ENCODE measurements at places on chromosomes 5 and 9.

- no peak for DNase-seq
These were observed 73.7 kb upstream of the IQGAP2 start for GRCh38 chr5:76329346-76329745.

DNA sequence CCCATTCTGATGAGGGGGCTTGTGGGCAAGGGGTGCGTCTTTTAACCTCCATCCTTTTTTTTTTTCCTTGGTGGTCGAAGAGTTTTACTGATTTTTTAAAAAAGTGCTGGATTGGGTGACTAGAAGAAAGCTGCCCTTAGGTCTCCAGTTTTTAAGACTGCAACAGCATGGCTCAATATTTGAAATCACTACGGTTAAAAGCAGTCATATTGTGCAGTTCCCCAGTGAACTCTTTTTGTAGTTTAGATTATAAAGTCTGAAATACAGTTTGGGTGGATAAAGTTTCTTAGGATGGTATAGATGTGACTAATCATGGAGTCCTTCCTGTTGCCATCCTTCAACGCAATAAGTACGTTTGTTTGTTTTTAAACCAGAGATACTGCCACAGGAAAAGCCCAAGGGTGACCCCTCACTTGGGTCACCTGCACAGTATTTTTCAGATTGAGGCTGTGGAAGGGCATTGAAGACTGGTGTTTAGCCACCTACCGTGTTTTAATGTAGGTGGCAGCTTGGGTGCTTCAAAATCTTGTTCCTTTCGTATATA is 520 bp upstream of the DHFR start:
- peak; percentile 54 for DNase-seq

GRCh38 chr5:62144401-62145022 is 161.5 kb upstream of the KIF2A start:
- DNase-seq = peak; percentile 46

- no peak for DNase-seq
These were observed 14.8 kb downstream of the ENHO start for GRCh38 chr9:34507966-34508365.

DNA sequence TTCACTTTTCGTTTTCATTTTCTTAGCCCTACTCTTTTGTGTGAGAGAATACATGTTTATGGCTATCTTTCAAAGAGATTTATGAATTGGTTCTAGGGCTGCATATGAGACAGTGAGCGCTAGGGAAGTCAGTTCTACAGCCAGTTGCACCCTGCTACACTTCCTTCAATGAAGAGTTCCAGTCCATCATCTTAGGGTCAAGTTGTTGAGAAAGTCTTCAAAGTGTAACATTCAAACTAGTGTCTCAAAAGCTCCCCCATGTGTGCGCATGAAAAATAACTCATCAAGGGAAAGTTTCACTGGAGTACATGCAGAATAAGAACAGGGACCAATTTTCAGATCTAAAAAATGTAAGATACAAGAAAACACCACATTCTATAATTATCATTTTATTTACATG is 317.2 kb downstream of the DEPDC1B start:
- peak; percentile 21 for DNase-seq

DNA sequence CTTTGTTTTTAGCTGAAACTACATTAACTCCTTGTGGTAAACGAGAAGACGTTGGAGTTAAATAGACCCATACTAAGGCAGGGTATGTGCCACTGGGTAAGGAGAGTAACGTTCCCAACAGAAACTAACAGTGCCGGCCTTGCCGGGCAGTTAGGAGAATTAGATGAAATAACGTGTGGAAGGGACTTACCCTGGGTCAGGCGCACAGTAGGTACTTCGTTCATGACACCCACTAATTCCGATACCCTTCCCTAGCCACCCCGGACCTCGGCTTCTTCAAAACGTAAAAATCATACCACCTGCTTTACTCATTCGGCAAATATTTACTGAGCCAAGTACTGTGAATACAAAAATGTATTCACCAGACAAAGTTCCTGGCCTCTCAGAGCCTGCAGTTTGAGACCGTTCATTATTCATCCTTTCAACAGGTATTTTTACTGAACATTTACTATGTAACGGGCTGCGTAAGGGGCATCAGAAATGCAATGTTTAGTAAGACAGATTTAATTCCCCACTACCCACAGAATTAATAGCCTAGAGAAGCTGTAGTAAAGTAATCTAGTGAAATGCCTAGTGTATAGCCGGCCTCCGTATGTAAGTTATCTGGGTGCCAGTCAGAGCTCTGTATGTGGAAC is 3.2 kb upstream of the SMIM23 start:
- DNase-seq = no peak

GRCh38 chr9:257957-258356 is 43.3 kb downstream of the DOCK8 start:
- DNase-seq = no peak

- DNase-seq = no peak
These were observed 133.9 kb downstream of the MUSK start for GRCh38 chr9:110802416-110803035.

DNA sequence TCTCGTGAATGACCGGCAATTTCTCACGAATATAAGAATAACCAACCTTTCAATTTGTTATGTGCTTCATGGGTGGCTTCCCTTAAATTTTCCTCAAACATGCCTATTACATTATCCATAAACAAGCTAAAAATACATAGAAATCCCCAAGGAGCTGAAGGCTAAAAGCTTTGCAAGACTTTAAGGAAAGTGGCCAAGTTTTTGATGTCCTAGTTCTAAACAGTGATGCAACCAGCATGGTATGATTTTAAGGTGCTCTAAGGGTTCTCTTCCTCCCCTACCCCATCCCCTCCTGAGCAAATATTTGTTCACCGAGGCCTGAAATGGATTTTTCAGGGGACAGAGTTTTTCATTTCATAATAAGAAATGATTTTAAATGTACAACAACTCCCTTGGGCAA is 79.8 kb downstream of the RGS7BP start:
- no peak for DNase-seq

DNA sequence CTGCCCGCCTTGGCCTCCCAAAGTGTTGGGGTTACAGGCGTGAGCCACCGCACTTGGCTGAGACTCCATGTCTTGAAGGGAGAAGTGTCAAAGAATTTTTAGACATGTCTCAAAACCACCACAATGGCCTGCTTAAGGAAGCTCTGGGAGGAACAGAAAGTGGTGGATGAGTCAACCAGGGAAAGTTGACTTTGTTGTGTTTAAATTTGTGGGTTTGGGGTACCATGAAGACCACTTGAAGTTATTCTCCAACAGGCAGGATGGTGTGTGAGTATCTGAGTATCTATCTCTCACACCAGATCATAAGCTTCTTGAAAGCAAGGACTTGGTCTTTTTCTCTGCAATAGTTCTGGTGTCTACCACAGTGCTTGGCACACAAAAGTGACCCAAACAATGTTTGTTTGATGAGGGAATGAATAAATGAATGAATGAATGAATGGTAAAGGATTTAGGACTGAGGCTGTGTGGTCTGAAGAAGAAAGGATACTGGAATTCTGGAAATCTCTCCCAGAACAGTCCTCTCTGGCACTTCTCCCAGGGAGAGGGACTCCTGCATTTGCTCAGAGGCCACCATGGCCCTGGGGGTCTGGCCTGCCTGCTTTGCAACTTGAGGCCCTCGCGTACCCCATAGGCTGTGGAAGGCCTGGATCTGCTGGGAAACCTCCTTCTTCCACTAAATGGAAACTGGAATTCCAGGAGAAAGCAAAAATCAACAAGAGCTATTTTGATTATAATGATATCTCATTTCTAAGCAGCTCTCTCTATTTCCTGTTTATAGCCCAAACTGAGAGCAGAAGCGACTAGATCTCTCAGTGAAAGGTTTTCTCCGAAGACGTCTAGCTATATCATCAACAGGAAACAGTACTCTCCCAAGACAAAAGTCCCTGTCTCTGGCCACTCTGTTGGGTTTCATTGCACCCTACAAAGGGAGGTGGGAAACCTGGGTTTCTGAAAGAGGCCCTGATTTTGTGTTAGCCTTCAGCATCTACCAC is 187.9 kb downstream of the PALM2AKAP2 start:
- DNase-seq = no peak

DNA sequence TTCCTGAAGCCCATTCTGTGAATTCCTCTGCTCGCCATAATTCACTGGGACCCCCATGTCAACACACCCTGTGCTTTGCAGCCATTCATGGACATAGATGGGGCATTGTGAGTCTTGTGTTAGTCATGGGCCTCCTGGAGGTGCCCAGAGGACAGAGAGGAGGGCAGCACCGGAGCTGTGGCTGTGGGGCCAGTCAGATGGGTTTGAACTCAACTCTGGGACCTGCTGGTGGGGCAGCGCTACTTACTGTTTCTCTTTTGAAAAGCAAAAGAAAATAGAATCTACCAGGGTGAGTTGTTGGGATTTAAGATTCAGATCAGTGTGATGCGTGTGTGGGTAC is 11.3 kb upstream of the EXOC3 start:
- DNase-seq = no peak

- DNase-seq = no peak
These were observed 361.2 kb upstream of the RIOK2 start for GRCh38 chr5:97544240-97544639.

- DNase-seq = no peak
These were observed 173.8 kb downstream of the ADAMTS6 start for GRCh38 chr5:65307931-65308330.

- no peak for DNase-seq
These were observed 27.7 kb downstream of the NSG2 start for GRCh38 chr5:174073122-174073660.

DNA sequence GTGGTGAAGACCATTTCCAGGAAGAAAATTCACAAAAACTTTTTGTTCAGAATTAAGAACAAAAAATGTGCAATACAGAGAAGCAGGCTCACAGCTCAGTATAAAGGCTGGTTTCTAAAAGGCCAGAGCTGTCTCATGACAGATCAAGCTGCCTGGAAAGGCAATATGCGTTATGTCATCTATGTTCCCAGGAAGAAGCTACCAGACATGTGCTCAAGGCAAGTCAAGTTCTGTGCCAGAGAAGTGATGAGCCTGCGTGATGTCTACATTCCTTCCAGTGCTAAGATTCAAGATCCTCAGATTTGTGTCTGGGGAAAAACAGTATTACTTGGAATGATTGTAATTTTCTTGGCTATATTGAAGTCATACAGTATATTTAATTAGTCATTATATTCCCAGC is 104.3 kb downstream of the PDE4D start:
- no peak for DNase-seq

- no peak for DNase-seq
These were observed 12.7 kb downstream of the RLN1 start for GRCh38 chr9:5326893-5327548.

GRCh38 chr5:62692946-62693713 is 114.5 kb downstream of the LRRC70 start:
- DNase-seq = no peak

DNA sequence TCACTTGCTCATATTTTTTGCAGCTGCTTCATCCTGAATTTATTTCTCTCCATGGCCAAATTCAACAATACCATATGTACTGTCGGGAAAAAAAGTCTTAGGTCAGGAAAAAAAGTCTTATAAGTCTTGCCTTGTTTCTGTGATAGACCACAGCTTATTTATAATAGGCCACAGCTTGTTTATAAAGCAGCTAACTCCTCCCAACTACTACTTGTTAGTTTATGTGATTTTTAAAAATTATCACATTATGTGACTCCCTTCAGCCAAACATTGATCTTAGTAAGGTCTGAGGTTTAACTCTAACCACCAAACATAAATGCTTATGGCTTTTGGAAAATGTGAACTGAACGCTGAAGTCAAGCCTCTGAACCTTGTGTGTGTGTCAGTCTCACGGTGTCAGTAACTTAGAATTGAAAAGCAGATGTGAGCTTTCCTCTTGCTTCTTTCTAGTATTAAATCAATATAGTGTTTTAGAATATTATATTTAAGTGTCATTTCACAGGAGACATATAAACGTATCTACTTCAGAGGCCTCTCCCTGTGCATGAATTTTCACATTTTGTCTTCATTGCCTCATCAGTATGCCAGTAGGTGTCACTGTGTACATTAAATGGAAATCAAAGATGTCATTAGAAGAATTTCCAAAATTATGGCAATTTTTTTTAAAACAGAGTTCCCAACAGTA is 51.3 kb downstream of the SNX24 start:
- peak; percentile 7 for DNase-seq

DNA sequence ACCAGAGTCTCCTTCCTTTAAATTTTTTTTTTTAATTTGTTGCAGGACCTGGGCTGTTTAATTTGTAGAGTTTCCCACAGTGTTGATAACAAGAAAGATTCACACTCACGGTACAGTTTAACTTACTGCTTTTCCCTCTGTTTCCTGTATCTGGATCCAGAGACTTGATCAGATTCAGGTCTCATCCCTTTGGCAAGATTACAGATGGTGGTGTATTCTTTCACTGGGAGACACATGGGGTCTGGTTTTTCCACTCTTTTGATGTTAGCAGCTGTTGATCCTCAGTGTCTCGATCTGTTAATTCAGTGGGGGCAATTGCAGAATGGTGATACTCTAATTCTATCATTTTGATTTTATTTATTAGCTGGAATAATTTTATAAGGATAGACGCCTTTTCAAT is 75.4 kb upstream of the TNFAIP8 start:
- no peak for DNase-seq

GRCh38 chr9:15306068-15306756 is 804 bp downstream of the TTC39B start:
- DNase-seq = no peak

DNA sequence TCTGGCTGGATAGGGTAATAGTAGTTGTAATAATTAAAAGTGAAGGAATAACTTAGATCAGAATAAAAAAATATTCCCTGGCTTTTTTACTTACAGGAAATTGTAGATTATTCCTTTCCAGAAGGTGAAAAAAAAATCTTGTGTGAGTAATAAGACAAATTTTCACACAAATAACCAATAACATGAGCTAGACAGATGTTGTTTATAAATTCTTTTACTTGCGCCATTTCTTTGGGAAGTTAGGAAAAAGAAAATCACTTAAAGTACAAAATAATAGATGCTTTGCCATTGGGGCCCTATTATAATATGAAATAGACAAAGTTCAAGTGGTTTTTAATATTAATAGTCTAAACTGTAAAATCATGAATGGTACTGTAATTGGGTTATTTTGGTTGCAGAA is 204.1 kb downstream of the ARRDC3 start:
- DNase-seq = no peak

All from kidney capillary endothelial cell (primary cell).